ENCODE measurements at places on chromosomes 3 and 15. TPM values are rescaled to one million over a fixed set of nuclear protein-coding genes. Genes with fewer than 3 reads are reported as not detected.
A peak's percentile ranks its signal among the peaks of the same experiment; 100 is the strongest.

The NPAP1 gene
- not detected for total RNA-seq

The OSBPL10 gene
- 3.0 TPM for total RNA-seq

The PCCB gene
- 106 TPM for total RNA-seq

The SPATA12 gene
- total RNA-seq: 0.12 TPM

The CNTN4 gene
- total RNA-seq: 1.6 TPM

The SLC22A13 gene
- total RNA-seq: 0.17 TPM

The PTH1R gene
- 0.30 TPM for total RNA-seq

GRCh38 chr3:50238549-50239026 lies 2.6 kb downstream of the GNAI2 start:
- DNase-seq: no peak

DNA sequence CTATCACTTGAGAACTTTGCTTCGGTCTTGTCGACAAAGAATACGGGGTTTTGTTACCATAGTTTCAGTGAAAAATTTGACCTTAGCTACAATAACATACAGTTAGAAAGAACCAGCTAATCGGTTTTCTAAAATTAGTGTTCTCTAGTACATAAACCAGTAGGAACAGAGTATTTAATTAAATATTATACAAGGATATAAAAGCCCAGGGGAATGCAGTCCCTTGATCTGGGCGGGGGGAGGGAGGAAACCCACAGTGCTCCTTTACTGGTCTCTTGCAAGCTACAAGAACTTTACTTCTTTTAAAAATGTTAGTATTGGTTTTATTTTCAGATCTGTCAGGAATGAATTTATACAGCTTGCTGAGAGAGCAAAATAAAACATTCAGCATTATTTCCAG lies 41.8 kb downstream of the ITPR1 start:
- DNase-seq: no peak

DNA sequence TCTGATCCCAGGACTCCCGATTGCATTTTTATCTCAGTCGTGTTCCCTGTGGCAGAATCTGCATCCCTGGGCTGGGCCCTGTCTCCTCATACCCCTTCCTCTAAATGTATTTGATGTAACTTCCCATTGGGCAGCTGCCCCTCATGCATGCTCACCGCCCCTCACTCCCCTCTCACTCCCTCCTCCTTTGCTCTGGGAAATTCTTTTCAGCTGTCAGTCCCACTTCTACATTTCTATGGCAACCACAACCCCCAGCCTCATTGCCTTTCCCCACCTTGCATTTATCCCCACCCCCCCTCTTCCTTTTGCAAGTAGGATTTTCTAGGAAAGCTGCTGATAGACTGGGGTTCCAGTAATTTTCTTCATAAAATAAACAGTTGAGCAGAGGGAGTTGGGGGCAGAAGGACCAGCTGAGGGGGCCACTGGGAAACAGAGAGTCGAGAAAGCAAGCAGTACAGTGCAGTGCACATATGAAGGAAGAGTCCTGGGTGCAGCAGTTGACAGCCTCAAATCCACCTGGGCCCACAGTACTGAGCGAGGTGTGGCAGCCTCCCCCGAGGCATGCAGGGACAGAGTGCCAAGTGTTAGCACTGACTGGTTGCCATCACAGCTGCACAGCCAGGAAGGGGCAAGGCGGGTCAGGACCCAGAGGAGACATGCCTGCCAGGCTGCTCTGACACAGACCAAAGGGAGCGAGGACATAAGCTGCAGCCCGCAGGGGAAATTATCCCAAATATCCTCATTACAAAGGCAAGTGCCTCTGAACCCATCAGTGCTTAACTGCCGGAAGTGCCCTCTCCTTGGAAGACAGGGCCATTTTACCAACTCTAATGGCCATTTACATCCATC lies 476.3 kb downstream of the EPHB1 start:
- no peak for DNase-seq

DNA sequence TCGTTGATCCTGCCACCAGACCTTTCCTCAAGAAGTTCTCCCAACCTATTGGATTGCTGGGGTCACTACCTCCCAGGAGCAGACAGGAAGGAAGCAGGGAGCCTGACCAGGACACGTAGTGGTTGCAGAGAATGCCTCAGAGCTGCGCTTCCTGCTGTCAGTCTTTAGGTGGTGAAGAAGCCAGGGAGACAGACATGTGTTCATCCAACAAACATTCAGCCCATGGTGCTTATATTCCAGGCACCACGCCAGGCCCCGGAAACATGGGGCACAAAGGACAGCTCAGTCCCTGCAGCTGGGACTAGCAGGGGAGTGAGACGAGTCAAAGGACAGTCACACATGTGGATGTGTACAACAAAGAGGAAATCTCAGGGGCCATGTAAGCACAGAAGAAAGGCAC lies 26.0 kb upstream of the CORO2B start:
- DNase-seq: no peak

DNA sequence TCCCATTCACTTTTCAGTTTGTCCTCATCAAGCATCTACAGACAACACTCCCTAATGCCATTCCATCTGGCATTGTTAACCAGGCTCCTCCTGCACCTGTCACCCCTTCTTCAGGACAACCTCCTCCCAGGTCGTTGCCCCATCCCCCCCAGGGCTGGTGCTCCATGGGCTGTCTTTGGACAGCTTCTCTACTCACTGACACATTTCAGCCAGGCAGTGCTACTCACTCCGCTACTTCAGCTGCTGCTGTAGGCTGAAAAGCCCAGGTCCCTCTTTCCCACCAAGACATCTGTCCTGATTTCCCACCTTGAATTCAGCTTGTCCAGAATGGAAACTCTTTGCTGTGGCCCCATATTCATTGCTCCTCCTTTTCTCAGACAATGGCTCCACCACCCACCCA lies 61.9 kb downstream of the ADAMTS17 start:
- no peak for DNase-seq

DNA sequence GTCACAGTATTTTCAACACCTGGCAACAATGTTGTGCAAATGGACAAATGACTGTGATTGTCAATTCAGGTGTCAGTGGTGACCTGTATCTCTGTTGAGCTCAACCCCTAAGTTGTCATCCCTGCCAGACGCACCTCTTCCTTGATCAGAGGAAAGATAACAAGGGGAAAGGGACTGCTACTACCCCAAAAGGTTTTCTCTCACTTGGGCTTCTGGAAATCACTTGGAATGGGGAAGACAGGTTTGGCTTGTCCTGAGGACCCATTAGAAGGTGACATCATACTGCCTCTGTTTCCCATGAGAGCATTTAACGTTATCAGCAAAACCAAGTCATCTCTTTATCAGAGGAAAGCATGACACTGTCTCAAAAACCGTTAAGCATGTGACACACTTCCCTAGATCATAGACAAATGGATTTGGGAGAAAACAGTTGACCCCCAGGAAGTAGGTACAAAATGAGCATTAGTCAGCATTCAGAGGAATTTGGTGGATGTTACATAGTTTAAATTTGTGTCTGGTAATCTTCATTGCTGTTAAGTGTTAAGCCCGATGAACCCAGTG lies 769.5 kb downstream of the GRM7 start:
- no peak for DNase-seq

- DNase-seq: peak; percentile 0
Measured at GRCh38 chr3:30934208-30934550, 39.7 kb upstream of the GADL1 start.

DNA sequence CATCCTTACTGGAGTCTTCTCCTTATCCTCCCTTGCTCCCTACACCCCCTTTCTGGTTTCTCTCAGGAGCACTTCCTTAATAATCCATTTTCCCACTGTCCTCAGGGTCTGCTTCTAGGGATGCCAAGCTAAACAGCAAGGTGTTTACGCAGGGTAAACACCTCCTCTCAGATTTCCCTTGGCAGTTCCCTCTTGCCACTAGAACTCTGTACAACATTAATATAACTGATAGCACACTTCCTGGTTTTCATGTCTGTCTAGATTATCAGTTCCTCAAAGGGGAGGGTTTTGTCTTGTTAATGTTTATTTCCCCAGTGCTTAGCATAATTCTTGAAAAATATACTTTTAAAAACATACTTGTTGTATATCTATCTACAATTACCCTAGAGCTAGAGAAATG lies 118.0 kb upstream of the SLC24A5 start:
- no peak for DNase-seq

GRCh38 chr3:13162549-13163320 lies 89.5 kb upstream of the IQSEC1 start:
- no peak for DNase-seq

DNA sequence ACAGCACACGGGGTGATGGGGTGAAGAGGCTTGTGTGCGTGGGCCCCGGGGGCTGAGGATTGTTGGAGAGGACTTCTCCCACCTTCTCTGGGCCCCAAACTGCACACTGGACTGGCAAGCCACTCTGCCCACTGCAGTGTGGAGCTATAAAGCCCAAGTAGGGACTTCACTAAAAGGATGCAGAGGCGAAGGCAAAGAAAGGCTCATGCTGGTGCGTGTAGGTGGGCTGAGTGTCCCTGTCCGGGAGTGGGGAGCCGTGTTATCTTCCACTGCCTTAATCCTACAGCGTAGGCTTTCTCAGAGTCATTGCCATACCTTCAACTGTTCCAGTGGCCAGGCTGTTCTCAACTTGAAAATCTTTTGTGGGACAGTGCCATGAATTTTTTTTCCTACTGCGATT lies 3.9 kb downstream of the PPARG start:
- no peak for DNase-seq

DNA sequence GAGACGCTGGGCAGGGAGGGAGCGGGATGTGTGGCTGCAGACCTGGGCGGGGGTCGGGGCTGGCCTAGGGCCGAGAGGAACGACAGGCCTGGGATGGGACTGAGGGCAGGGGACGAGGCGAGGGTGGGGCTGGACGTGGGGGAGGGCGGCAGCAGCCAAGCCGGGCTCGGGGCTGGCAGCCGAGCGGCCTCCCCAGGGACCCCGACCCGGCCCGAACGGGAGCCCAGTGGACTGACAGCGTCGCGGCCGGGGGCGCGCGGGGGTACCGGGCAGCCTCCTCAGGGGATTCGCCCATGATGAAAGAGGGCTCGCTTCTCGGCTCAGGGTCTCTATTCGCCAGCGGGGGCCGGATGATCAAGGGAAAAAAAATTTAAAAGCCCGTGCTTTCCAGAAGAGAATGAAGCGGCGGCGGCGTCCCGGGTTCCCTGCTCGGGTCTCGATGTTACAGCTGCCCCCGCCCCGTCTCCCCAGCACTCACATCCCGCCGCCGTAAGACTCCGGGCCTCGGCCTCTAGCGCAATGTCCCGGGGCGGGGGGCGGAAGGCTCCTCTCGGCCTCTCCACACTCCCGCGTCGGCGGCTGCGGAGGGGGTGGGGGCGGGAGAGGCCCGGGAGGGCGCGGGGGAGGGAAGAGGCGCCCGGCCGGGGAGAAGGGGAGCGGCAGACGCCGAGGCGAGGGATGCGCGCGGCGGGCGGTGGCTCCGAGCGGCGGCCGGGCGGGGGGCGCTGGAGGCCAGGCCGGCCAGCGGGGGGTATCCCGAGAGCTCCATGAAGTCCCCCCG lies 4.3 kb downstream of the PTH1R start:
- no peak for DNase-seq

DNA sequence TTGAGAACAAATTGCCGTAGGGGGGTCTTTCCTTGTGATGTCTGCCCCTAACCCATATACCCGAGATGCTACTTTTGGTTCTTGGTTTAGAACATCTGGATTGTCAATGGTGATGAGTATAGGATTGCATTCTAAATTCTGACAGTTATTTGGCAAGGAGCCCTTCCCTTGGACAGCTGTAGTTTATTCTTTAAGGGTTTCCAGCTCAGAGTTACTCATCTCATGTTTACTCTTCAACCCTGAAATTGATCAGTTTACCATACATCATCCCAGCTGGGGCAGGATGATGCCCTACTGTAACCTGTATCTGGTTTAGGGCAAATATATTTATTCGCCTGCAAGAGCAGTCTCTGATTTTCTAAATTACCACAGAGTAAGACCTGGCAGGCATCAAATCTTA lies 85.7 kb upstream of the XCR1 start:
- DNase-seq: no peak

DNA sequence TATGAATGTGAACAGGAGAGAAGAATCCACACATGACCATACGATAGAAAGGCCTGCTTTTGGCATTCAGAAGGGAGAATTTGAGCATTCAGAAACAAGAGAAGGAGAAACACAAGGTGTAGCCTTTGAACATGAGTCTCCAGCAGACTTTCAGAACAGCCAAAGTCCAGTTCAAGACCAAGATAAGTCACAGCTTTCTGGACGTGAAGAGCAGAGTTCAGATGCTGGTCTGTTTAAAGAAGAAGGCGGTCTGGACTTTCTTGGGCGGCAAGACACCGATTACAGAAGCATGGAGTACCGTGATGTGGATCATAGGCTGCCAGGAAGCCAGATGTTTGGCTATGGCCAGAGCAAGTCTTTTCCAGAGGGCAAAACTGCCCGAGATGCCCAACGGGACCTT lies 28.4 kb downstream of the RBM6 start:
- no peak for DNase-seq

DNA sequence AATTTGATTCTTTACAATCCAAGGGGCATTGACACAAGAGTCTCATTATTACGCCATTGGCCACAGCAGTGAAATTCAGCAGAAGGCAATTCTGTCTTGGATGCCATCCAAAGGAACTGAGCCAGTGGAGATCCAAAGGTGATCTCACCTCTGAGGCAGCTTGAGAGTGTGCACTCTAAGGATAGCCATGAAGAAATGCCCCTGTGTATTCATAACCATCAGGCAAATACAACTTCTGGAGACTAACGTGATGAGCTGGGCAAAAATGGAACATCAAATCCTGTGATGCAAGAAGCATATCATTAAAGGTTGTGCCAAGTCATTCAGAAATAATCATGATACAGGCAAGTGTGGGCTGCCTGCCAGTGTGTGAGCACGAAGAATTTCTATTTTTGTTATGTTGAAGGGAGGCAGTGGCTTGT lies 41.4 kb downstream of the ROBO2 start:
- DNase-seq: no peak

DNA sequence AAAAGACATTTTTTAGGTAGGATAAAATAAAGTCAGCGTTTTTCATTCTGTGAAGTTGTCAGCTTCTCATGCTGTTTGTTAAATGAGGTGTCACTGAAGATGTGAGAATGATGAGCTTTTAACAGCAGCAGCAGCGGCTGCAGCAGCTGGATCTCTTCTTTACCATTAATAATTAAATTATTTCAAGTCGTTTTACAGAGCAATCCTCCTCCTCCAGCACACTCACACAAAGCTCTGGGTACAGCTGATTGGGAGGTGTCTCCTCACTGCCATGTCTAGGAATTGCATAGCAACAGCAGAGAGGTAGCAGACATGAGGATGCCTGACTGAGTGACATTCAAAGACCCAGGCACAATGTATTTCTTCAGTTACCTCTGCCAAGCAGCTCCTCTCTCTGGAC lies 46.7 kb upstream of the PLAAT1 start:
- DNase-seq: no peak

GRCh38 chr3:155332716-155333115 lies 39.2 kb upstream of the STRIT1 start:
- DNase-seq: no peak

DNA sequence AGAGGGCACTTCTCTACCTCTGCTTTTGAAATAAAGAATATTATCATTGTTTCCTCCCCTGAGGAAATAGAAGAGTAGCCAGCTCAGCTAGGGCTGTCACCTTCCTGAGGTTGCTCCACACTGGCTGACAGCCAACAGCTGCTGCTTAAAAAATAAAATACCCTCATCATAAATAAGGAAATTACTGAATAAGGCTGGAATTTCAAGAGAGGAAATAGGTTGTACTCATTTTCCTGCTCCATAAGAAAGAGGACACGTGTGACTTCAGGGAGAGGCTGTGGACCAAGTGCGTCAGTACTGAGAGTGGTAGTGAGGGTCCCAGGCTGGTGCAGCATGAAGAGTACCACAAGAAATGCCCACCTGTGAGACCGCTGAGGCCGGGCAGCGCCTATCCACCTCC lies 8.1 kb upstream of the C2CD4B start:
- no peak for DNase-seq

All from NCI-H460 (cell line).